ENCODE measurements at places on chromosomes 12 and 14.
A peak's percentile ranks its signal among the peaks of the same experiment; 100 is the strongest.

GRCh38 chr14:49220492-49220891 lies 365.7 kb downstream of the RPS29 start:
- peak; percentile 62 for DNase-seq

- DNase-seq: no peak
Measured at GRCh38 chr12:82655751-82656150, 31.0 kb upstream of the TMTC2 start.

GRCh38 chr12:64894827-64895475 lies 70.5 kb downstream of the TBC1D30 start:
- DNase-seq: no peak

DNA sequence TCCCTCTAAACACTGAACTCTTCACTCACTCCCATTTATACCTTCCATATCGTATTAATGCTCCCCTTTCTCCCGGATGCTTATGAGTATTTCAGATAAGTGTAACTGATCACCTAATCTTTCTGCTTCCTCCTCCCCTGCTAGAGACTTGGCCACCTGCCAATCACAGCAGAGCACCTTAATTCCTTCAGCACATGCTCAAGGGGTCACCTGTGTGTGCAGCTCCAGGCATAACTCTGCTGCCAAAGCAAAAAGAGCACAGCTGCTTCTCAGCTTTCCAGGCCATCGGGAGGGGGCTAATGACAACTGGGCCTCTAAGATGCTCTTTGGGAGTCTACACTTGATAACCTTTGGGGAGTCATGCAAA lies 106.9 kb upstream of the DYRK2 start:
- no peak for DNase-seq

DNA sequence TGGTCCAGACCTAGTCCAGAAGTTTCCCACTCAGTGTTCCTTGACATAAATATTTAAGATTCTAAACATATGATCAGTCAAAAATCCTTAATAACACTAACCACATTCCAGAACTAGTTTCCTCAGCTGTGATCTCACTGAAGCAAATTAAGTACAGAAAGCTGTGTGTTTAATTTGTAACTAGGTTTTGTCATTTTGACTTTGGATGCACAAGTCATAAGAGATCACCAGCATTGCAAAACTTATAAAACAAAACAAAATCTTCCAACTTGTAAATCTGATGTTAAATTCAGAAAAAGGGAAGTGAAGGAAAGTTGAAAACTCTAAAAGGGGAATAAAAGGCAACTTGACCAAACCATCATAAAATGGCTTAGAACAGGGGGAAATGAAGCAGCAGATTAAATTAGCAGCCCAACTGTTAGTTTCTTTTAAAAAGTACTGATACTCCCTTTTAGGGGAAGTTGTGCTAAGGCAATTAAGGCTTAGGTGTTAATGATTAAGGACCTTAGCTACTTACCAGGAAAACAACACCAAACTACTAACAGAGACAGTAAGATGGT lies 56.6 kb downstream of the SH2B3 start:
- DNase-seq: no peak

GRCh38 chr12:110687396-110688169 lies 1.3 kb downstream of the HVCN1 start:
- DNase-seq: no peak

DNA sequence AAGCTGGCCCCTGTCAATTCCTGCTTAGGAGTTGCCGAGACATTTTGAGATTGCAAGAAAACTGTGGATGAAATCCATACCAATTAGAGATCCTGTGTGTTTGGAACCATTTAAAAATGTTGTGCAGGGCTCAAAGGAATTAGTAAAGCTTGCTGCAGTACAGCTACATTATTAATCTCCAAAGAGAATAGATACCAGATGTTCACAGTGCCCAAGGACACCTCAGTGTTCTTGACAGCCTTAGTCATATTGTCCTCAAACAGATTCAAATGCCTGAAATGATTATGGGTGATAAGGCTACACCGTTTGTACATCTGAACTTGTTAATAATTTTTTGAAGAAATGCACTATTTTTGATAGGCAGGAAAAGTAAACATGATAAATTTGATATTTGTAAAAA lies 164.6 kb downstream of the MSRB3 start:
- DNase-seq: no peak

GRCh38 chr12:90064852-90065801 lies 356.5 kb upstream of the ATP2B1 start:
- DNase-seq: no peak

GRCh38 chr12:68873316-68873715 lies 59.7 kb downstream of the CPM start:
- no peak for DNase-seq

GRCh38 chr14:35883677-35884293 lies 57.6 kb downstream of the BRMS1L start:
- DNase-seq: peak; percentile 20

DNA sequence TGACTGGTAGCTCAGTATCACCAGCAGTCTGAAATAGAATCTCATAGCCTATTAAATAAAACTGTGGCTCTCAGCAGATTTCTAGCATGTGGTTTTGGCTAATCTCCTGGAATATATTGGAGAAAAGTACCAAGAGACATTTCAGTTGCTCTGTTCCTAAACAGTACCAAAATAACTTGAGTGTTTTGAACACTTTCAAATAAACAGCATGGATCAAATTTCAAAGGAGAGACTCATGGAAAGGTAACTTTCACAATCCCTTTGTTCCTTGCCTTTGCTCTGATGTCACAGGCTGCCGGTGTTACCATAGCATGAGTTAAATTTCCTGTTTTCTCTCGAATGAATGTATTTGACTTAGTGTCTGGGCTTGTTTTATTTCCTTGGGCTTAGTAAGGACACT lies 3.4 kb downstream of the ARG2 start:
- no peak for DNase-seq

DNA sequence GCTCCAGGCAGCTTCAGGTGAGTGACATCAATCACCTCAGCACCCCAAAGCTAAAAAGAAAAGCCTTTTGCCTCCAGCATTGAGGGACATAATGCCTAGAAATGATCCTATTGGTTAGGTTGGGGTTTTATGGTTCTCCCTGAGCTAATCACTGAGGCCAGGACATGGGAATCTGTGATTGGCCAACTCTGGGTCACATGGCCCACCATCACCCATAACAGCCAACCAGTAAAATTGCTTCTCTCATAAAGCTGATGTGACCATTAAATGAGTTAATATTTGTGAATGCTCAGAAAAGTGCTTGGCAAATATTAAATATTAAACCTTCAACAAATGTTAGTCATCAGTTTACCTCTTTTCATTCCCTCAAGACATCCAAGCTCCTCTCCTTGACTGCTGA lies 60.2 kb downstream of the TBX3 start:
- no peak for DNase-seq

DNA sequence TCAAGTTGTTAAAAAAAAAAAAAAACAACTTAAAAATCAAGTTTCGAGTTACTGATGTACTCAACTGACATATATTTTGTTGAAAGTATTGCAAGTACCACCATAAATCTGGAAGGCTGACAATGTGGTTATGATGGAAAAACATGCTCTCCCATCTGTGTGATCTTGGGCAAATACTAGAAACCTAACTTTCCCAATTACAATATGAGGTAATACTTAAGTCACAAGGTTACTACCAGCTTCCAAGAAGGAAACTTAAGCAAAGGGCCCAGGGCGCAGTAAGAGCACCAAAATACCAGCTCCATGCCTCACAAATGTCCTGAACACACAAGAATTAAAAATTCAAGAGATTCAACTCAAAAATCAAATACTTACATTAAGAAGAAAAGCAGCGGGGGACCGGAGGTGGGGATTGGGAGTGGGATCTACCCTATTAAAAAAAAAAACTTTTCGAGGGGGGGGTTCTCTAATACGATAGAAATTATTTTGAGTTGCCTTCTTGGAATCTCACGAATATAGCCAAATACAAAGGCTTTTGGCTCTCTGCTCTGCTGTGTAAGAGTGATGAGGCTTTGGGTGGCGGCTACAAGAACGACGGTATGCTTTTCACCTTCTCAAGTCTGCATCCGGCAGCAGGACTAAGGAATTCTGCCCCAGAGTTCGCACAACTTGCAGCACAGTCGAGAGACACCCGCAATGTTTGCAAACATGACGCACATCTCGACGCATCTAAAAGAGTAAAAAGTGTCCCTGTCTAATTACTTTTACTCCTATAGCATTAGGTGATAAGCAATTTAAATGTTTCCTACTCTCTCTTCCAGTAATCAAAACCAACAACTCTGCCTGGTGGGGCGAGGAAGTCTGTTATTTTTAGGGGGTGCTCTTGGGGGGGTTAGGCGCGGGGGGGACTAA lies 1.1 kb downstream of the SAV1 start:
- peak; percentile 2 for DNase-seq
